AG08395 (cell line): ENCODE measurements at places on chromosomes 16 and 17.

DNA sequence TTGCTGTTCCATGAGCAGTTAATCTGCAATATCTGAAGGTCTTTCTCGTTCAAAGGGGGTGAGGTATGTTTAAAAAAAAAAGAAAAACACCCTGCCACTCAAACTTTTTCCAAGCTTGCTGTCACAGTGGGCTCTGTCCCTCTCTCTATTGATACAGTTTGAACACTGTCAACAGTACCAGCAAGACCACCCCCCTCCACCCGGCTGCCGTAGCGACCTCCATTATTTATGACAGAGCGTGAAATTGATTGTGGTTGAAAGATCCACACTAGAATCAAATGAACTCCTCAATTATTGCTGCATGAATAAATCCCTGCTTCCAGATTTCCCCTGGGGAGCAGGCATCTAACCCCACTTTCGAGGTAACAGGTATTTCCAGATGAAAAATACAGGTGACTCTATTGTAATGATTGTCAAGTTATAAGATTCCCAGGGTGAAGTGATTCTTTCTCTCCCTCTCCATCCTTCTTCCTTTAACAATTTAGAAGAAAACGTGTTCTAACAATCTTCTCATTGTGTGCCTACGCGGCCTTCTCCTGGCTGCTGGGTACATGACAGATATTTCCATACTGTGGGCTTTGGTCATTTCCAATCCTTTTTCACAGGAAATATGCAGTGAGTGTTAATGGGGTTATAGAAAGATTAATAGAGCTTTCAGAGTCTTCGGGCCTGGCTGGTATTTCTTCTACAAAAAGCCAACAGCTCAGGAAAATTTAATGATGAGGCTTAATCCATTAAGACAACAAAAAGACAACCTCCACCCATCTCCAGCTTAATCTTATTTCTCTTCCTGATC is 135.7 kb upstream of the C16orf82 start:
- no peak for DNase-seq

- peak; percentile 78 for DNase-seq
Measured at GRCh38 chr17:32127158-32127897, 15.0 kb upstream of the RHOT1 start.

DNA sequence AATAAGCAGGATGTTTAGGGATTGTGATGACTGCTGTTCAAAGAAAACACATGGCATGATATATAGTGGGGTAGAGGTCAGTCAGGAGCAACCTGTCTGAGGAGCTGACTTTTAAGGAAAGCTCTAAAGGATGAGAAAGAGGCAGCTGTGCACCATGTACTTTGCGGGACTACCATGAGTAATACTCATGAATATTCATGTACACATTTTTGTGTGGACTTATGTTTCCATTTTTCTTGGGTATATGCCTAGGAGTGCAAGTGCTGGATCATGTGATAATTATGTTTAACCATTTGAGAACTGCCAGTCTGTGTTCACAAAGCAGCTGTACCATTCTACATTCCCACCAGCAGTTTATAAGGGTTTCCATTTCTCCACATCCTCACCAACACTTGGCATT is 35.8 kb downstream of the BEAN1 start:
- DNase-seq = no peak

GRCh38 chr17:357644-358043 is 5.0 kb upstream of the RPH3AL start:
- DNase-seq = no peak

DNA sequence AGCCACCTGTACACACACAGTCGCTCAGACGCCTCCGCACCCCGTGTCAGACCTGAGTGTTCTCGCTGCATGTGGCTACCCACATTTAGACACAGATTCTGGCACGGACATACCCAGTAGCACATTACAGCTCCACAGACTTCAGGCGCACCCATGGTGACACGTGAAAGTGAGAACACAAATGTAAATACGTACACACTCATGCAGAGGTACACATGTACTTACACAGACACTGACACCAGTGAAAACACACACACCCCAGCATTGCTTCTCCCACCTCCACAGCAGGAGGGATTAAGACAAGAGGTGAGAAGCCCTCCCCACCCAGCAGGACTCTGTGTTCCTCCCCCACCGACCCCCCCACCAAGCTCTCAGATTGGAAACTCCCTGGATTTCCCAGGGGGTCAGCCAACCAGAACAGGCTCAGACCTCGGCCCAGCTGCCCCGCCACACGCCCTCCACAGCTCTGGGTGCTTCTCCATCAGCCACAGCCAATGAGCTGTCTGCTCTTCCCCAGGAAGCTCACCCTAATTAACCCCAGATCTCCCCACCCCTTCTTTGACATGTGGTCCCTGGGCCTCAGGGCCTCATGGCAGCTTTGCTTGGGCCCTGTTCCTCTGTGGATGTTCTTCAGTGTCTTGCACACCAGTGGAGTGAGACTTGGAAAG is 5.3 kb upstream of the FOXN1 start:
- no peak for DNase-seq

- no peak for DNase-seq
Measured at GRCh38 chr17:31314782-31315100, 887 bp upstream of the EVI2B start.

GRCh38 chr17:1561420-1562175 is 994 bp downstream of the PITPNA start:
- peak; percentile 44 for DNase-seq

- no peak for DNase-seq
Measured at GRCh38 chr17:55655777-55656176, 66.9 kb downstream of the TMEM100 start.

- no peak for DNase-seq
Measured at GRCh38 chr16:58960034-58960433, 225.9 kb upstream of the GOT2 start.

DNA sequence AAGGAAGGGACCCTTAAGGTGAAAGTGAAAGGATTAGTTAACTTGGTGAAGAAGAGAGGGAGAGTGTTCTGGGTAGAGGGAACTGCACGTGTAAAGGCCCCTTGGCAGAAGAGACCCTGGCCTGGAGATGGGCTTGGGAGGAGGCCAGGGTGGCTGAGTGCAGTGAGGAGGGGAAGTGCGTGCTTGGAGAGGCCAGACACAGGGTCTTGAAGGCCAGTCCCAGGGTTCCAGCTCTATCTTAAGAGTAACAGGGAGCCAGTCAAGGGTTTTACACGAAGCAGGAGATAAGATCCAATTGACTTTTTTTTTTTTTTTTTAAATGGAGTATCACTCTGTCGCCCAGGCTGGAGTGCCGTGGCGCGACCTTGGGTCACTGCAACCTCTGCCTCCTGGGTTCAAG is 15.2 kb upstream of the DOK4 start:
- DNase-seq = no peak

- DNase-seq = no peak
Measured at GRCh38 chr16:78065319-78065718, 34.1 kb upstream of the WWOX start.

- no peak for DNase-seq
Measured at GRCh38 chr17:76428511-76428910, 24.4 kb downstream of the UBE2O start.

DNA sequence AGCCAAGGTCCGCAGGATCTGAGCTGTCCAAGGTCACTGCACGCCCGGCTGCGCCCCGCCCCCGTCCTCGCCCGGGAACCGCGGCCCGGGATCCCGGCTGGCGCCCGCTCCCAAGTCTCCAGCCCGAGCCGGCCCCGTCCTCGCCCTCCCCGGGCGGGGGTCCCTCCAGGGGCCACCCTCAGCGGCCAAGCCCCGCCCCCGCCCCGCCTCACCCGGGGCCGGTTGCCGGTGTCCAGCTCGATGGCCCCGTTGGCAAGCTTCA is 216 bp downstream of the VPS9D1 start:
- no peak for DNase-seq

GRCh38 chr16:29893553-29893952 is 5.8 kb downstream of the SEZ6L2 start:
- DNase-seq = no peak

DNA sequence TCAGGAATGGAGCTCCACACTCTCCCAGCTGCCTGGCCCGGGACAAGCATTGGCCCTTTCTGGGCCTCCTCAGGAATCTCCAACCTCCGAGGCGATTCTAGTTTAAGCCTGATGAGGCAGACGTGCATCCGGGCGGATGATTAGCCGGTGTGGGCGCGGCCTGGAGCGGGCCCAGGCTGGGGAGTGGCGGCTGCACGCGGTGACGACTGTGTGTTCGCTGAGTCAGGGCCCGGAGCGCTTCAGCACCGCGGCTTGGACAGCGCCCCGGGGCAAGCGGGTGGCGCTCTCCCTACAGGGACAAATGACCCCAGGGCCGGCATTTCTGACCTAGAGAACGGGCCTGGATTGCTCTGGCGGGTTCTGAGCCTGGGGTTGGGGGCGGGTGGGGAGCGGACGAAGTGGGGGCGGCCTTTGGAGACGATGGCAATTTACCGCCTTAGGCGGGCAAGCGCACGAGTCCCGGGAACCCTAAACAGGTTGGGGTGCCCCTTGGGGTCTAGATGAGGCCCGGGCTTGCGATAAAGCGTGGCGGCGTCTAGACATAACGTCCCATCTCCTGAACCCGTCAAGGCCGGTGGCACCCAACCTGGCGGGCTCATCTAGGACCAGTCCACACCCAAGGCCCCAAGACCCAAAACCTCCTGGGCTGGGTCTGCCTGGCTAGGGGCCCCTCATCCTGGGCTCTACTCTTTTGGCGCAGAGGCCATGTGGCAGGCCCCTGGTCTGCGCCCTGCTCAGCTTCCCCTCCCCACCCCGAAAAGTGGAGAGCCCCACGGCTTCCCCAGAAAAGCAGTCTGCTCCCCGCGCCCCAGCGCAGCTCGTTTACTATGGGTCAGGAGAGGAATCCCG is 22.3 kb upstream of the ZNHIT3 start:
- peak; percentile 95 for DNase-seq

GRCh38 chr16:5005916-5006315 is 27.8 kb downstream of the NAGPA start:
- DNase-seq = no peak

GRCh38 chr16:12874186-12874585 is 27.2 kb upstream of the SHISA9 start:
- peak; percentile 79 for DNase-seq

GRCh38 chr17:2338315-2338657 is 985 bp downstream of the SGSM2 start:
- no peak for DNase-seq

- peak; percentile 57 for DNase-seq
Measured at GRCh38 chr16:12002447-12003006, 26.0 kb downstream of the SNX29 start.

GRCh38 chr16:21642861-21643260 is 9.5 kb downstream of the IGSF6 start:
- no peak for DNase-seq

DNA sequence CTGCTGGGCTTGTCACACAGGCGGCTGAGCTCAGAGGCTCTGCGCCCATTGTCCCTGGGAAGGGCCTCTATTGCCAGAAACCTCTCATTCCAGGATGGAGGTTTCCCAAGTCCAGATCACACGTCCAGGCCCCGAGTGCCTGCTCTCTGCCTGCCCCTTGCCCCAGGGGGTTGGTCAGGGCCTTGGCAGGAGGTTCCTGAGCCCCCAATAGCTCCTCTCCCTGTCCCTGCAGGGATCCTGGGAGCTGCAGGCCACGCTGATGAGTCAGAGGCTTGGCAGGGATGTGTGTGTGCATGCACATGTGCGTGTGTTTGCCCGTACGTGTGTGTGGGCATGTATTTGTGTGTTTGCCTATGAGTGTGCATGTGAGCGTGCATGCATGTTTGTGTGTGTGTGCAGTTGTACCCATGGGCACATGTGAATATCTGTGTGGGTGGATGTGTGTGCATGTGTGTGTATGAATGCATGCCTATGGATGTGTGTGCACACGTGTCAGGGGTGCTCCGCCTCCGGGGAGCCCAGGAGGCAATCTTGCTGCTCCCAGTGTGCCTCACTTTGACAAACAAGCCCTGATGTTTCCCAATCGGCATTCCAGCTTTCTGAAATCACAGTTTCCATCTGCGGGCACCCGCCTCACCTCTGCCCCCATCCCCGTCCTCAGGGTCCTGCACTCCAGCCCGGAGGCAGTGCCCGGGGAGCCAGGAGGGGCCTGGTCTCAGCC is 98.4 kb upstream of the GSE1 start:
- peak; percentile 96 for DNase-seq

DNA sequence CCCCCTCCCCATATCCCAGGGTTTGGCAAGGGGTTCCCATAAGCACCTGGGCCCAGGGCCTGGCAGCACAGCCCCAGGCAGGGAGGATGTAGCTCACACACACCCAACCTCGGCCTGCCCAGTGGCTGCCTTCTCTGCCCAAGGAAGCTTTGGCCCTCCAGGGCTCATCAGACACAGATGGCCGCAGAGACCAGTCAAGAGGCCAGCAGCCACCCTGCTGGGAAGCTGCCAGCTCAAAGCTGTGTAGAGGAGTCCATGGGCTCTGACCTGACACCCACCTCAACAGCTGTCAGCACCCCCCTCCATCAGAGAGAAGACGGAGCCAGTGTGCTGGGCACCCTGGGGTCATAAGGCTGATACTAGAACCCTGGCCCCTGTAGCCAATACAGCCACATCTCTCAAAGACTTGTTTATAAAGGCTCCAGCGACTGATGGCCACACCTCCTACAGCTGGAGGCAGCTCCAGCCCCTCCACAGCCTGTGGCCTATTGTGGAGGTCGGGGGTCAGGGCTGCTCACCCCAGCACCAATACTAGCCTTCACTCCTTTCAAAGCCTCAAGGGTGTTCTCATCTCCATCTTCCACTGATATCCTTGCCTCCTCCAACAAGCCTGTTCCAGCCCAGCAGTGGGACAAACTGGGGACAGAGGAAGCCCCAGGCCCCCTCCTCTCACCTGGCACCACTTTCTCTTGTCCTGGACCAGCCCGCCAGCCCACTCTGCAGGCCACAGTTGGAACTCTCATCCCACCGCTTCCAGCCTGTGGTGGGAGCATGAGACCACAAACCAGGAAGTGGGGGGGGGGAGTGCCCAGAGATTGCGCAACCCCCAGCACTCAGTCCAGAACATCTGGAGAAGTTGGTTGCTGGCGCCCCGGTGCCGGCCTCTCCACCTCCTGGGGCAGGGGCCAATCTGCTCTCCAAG is 2.2 kb upstream of the MPG start:
- peak; percentile 89 for DNase-seq

DNA sequence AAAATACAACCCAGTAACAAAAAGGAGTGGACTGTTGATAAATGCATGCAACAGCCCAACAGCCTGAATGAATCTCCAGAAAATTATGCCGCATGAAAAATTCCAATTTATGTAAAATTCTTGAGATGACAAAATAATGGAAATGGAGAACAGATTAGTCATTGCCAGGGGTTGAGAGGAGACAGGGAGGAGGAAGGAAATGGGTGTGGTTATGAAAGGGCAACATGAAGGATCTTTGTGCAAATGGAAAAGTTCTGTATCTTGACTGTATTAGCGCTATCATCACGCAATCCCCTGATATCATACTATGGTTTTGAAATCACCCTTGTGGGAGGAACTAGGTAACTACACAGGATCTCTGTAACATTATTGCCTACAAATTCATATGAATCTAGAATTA is 1058.3 kb upstream of the RBFOX1 start:
- no peak for DNase-seq

GRCh38 chr17:48102798-48103715 is 1.8 kb upstream of the CBX1 start:
- no peak for DNase-seq

DNA sequence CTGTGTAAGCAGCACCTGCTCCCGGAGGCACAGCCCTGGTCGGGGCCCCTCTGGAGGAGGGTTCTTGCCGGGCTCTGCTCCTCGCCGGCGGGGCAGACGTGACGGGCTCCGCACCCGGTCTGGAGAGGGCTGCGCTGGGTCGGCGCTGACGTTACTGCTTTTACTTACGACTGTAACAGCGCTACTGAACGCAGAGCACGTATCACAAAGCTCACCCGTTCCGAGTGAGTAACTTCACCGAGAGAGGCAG is 1.3 kb upstream of the RAB40C start:
- DNase-seq = no peak

GRCh38 chr17:46935658-46936266 is 12.8 kb downstream of the GOSR2 start:
- no peak for DNase-seq

GRCh38 chr17:83186751-83187421 is 107.5 kb downstream of the METRNL start:
- no peak for DNase-seq
